ENCODE measurements at places on chromosomes 3 and 15. TPM values are rescaled to one million over a fixed set of nuclear protein-coding genes. Genes with fewer than 3 reads are reported as not detected.

Gene MAP6D1
- 2.9 TPM for total RNA-seq

Gene ZNF660
- 21.2 TPM for total RNA-seq

Gene OIP5
- total RNA-seq = 4.6 TPM

Gene RBPMS2
- 0.93 TPM for total RNA-seq

Gene CDC25A
- 4.6 TPM for total RNA-seq

Gene GPR171
- 0.38 TPM for total RNA-seq

Gene CACNA1D
- 25.9 TPM for total RNA-seq

Gene BNC1
- total RNA-seq = 1.1 TPM

Gene P2RY13
- 0.55 TPM for total RNA-seq

Gene MRPS25
- total RNA-seq = 40.8 TPM

Gene DUOX2
- total RNA-seq = 0.11 TPM

Gene ARNT2
- total RNA-seq = 44.4 TPM

Gene TERC
- 215 TPM for total RNA-seq

Gene SLC6A1
- total RNA-seq = 23.7 TPM

Gene RGMA
- 13.7 TPM for total RNA-seq

Gene GOLGA6L7
- not detected for total RNA-seq

Gene PP2D1
- not detected for total RNA-seq

Gene CELF6
- total RNA-seq = 23.9 TPM

Gene A4GNT
- total RNA-seq = 0.33 TPM

Gene TBCCD1
- 30.2 TPM for total RNA-seq

Gene KLHL40
- 7.7 TPM for total RNA-seq

Gene USP19
- total RNA-seq = 81.2 TPM

Gene DPPA2
- not detected for total RNA-seq

Data from camera-type eye (tissue), 1 donor.